Hypothalamus (tissue), 51 donors: ENCODE measurements at places on chromosomes 13 and 19.

GRCh38 chr19:23512151-23512925 is 117.1 kb upstream of the ZNF91 start:
- DNase-seq = no peak

- no peak for DNase-seq
These were observed 169.7 kb upstream of the MAB21L1 start for GRCh38 chr13:35646056-35646774.

- DNase-seq = no peak
These were observed 14.2 kb downstream of the EFNB2 start for GRCh38 chr13:106521095-106521799.

DNA sequence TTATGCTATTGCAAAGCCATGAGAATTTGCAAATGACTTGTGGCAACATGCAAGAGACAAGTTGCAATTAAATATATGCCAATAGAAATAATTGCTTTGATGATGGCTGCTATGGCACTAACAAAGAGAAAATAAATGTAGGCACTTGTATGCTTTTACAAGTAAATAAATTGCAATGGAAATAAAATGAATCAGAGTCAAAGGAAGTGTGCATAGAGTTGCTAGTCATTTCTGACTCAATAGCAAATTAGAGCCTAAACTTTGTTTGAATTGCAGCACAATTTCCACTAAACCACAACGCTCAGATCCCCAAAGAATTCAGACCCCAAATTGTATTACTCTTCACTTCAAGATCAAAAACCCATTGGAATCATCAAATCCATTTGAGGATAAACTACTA is 792.1 kb upstream of the ARGLU1 start:
- DNase-seq = no peak

- no peak for DNase-seq
These were observed 6.1 kb downstream of the STK11 start for GRCh38 chr19:1211494-1212234.

DNA sequence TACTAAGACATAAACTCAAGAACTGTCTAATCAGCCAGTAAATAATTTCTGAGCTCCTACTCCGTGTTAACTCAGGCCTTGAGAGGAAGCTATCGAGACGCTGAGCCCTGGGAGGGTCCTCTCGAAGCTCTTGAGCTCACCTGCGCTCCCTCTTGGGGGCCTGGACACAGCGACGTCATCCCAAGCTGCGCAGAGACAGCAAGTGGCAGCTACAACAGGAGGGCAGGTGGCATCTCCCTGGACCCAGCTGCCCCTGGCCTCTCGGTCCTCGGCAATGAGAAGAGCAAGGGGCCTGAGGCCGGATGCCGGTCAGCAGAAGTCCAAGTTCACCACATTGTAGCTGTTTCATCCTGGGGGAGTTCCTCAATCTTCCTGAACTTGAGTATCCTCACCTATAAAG is 30.5 kb upstream of the TUBGCP3 start:
- DNase-seq = no peak

DNA sequence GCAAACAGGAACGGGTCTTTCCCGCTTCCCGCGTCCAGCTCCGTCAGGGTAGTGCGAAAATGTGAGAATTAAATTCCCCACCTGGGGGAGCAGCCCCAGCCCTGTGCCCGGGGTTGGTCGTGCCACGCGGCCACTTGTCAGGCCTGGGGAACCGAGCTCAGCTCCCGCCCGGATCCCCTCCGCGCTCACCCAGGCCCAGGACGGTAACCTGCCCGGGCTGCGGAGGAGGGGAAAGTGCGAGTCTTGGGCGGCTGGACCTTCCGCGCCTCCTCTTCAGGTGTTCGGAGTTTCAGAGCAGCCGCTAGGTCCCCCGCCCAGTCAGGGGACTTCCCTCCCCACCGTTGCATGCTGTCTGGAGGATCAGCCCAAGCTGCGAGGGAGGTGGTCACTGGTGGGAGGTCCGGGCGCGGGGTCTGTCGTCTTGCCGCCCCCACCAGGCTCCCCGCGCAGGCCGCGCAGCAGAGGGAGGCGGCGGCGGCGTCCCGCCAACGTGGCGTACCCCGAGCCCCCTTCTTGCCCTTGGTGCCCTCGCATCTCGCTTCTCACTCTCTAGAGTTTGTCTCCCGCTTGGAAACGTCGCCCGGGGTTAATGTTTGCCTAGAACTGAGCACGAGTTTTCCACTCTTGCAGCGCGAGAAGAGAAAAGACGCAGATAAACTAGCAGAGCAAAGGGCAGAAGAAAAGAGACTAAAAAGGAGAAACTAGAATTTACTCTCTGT is 8.1 kb downstream of the URAD start:
- DNase-seq = no peak

- no peak for DNase-seq
These were observed 36.3 kb downstream of the CYP2B6 start for GRCh38 chr19:41027273-41027967.

DNA sequence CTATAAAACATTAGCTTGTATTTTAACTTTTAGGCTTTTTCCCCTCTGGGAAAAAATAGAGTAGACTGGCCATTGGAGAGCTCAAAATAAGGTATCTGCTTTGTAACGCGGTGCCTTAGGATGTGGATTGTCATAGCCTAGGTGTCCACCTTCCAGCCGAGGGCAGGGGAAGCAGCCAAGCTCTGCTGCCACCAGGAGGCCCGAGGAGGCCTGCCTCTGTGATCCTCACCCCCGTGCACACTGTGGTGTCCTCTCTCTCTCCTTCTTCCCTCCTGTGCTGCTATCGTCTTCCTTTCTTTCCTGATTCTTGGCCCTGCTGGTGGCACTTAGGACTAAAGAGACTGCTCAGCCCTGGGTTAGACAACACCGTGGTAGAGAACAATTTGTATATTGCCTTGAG is 11.3 kb downstream of the HNRNPM start:
- no peak for DNase-seq

DNA sequence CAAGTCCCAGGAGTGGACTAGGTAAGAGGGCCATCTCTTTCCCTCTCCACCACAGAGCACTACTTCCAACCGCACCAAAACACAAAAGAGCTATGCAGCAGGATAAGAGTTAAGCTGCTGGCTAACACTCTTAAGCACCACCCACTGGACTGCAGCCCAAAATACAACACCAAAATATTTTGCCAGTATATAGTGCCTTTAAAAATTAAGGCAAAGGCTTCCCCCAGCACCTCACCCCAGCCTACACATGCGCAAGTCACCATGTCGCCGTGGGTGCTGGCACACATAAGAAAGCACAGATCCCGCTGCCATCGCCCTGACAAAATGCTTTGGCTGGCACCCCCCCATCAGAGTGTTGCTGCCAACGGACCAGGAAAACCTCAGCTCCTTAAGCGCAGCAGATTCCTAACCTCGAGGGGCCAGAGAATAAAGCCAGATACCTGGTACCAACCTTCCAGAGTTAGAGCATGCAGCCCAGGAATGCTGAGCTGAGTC is 608.3 kb downstream of the PCDH17 start:
- DNase-seq = no peak

GRCh38 chr13:97548138-97548537 is 114.2 kb downstream of the RAP2A start:
- DNase-seq = no peak

DNA sequence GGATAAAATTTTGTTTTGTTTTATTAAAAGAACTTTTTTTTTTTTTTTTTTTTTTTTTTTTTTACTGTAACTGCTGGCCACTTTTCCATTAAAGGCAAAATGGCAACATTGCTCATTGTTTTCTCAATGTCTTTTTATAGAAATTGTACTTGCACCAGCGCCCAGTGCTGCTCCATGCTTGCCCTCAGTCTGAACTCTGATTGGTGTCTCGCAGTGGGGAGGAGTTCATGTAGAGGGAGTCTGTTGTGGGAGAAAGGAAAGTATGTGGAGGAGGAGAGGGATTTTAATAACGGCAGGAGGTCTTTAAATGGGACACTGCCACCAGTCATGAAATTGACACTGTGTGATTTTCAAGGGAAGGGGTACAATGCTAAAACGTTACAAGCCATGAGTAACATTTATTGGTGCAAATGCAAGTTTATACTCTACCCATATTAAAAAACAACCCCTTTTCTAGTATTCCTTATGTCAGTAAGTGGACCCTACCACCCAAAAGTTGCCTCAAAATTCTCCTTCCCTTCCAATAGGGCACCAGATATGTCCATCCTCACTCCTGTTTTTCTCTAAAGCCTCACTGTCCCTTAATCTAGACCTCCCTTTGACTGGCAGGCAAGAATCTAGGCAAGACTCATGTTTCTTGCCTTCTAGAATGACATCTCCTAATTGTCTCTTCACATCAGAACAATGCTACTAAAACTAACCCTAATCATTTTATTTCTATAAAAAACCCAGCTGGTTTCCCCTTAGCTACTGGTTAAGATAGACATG is 3.2 kb downstream of the RASL11A start:
- no peak for DNase-seq

GRCh38 chr13:98584668-98585397 is 7.9 kb upstream of the STK24 start:
- DNase-seq = no peak

- DNase-seq = no peak
These were observed 8.1 kb upstream of the KLF12 start for GRCh38 chr13:74142257-74142656.

DNA sequence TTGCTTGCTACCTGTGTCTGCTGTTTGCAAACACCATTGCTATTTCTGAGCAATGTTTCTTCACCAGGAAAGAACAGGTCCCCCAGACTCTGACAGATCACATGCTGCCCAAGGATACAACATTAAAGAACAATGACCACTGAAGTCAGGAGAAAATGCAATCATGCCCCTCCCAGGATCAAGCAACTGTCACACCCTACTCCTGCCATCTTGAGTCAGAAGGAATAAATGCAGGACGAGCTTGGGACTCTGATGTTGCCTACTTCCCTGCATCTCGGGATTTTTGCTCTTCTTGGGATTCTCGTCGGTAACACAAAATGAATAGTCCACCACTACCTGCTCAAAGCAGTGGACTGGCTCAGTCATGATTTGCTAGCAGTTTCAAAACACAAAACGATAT is 490.6 kb downstream of the COG6 start:
- no peak for DNase-seq

GRCh38 chr13:61275251-61275650 is 140.4 kb downstream of the PCDH20 start:
- DNase-seq = no peak

DNA sequence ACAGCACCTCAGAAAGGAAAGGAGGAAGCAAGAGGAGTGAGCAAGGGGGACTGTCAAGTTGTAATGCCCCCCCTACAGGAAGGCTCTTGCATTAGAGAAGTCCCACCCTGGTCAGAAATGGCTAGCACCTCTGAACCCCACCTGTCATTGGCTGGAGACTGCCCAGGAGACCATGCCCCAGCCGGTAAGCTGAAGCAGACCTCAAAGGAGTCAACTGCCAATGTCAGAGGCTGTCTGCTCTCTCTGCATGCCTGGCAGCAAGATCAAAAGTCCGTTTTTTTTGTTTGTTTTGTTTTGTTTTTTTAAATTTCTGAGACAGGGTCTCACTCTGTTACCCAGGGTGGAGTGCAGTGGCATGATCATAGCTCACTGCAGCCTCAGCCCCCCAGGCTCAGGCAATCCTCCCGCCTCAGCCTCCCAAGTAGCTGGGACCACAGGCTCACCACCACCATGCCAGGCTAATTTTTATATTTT is 8.1 kb upstream of the BCL3 start:
- DNase-seq = no peak

GRCh38 chr13:87999788-88000187 is 328.6 kb downstream of the SLITRK5 start:
- DNase-seq = no peak

DNA sequence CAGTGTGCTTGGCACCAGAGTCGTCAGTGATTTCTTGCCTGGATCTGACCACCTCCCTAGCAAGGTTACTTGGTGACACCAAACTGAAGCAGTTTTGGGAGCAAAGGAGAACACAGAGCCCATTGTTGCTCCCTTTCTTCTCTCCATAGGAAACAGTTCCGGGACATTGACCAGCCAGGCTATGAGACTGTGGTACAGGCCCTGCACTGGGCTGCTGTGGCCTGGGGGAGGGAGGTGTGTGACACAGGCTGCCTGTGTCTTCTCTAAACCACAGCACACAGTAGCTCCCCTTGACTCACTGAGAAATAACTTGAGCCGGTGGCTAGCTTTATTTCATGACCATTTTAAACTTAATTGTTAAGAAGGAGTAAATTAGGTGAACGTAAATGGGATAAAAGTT is 214.8 kb upstream of the UBL3 start:
- no peak for DNase-seq

DNA sequence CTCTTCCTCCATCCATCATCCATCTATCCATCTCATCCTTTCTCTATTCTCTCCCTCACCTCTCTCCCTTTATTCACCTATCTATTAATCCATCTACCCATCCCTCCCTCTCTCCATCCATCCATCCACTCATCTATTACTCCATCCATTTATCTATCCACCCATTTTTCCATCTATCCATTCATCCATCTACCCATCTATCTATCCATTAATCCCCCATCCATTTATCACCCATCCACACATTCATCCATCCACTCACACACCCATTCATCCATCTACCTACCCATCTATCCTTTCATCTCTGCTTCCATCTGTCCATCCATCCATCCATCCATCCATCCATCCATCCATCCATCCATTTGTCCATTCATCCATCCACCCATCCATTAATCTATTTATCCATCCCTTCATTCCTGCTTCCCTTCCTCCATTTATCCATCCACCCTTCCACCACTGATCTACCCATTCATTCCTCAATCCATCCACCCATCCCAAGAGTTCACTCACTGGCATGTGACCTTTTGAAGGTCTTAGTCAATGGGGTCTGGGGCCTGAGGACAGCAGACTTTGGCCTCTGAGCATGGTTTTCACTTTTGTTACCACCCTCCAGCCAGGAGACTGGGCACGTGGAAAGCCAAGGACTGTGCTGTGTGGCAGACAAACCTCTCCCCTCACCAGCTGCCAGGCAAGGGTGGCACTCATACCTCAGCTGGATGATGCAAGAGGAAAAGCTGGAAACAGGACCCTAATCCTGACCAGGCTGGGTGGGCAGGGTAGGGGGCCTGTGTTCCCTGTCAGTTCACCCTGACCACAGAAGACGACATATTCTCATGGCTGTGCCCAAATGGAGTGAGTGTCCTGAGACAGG is 126.7 kb downstream of the URI1 start:
- no peak for DNase-seq

DNA sequence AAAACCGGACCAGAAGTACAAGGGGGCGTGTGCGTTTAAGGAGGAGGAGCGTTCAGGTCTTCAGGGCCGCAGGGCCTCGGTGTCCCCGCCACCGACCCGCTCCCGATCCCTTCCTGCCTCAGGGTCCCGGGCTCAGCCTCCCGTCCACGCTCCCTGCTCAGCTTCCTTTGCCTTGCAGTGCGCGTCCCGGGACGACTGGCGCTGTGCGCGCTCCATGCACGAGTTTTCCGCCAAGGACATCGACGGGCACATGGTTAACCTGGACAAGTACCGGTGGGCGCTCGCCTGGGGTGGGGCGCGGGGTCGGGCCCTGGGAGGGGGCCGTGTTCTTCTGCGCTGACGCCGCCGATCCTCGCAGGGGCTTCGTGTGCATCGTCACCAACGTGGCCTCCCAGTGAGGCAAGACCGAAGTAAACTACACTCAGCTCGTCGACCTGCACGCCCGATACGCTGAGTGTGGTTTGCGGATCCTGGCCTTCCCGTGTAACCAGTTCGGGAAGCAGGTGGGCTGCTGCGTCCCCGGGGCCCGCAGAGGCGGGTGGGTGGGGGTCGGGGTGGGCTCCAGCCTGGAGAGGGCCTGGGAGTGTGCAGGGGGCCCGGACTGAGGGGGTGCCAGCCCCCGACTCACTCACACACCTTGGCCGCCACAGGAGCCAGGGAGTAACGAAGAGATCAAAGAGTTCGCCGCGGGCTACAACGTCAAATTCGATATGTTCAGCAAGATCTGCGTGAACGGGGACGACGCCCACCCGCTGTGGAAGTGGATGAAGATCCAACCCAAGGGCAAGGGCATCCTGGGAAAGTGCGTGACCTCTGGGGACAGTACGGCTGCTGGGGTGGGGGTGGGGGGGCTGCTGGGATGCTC is 1.4 kb downstream of the GPX4 start:
- DNase-seq = no peak

- no peak for DNase-seq
These were observed 26.3 kb downstream of the SAE1 start for GRCh38 chr19:47156861-47157430.
